Amygdala (tissue), 56 donors: ENCODE measurements at places on chromosomes 5 and 9.

- DNase-seq: no peak
Observed at GRCh38 chr5:112880219-112880964, 19.3 kb downstream of the SRP19 start.

DNA sequence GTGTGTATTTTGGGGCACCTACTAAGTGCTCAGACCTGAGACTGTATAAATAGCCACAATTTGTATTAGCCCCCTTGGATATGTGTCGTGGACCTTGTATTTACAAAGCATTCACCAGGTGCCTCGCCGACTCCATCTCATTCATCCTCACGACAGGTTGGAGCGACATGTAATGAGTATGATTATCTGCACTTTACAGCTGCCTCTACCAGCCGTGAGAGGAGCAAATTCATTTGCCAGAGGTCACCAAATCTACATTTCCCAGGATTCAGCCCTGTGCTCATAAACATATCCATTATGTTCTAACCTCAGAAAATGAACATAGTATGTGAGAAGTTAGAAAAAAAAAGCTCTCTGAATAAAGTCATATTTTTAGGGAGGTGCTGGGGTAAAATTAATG lies 167.4 kb downstream of the ZDHHC21 start:
- no peak for DNase-seq

DNA sequence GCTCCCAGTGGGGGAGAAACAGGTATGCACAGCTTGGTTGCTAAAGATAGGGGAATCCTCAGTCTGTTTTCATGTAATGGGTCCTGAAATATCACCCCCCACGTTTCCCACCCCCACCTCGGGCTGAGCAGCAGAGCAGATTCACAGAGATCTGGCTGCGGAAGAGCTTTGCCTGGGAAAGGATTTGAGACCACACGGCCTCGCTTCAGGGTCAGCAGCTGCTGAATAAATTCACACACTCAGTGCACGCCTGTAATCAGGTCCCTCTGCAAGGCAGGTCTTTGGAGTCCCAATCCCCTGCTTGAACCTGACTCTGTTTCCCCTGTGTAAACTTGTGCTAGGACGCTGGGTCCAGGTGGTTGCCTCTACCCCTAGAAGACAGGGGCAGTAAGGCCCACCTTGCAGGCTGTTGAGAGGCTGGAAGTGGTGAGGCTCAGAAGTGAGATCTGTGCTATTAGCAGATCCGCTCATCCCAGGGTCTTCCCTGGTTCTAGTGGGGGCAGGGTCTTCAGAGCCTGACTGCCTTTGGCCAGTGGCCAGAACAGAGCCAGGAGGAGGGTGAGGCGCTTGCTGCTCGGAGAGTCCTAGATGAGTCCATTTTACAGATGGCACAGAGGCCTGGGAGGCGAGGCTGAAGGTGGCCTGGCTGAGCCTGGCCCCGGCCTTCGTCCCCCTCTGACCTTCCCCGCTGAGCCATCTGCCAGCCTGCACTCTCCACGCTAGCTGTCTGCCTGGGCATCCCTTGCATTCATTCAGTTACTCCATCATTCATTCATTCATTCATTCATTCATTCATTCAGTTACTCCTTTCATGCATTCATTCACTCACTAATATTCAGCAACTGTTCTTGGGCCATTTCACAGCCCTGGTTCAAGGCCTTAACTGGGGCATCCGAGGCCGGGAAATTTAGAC lies 16.7 kb upstream of the NEURL1B start:
- DNase-seq: no peak

DNA sequence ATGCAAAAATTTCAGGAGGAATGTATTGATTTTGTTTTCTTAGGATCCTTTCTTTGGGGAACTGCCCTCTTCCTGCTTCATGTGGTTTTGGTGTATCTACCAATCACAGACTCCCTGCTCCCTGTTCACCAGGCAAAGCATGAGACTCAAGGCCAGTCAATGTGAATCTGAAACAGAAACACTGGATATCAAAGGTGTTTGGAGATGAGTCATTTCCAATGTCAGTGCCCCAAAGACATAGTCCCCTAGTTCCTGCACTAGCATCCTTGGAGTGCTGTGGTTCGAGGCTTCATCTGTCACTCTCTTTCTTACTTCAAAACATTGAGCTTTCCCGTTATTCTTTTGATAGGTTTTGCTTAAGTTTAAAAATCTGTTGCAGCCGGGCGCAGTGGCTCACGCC lies 8.1 kb downstream of the PPP3R2 start:
- no peak for DNase-seq

GRCh38 chr9:100204796-100205195 lies 105.8 kb downstream of the INVS start:
- no peak for DNase-seq

DNA sequence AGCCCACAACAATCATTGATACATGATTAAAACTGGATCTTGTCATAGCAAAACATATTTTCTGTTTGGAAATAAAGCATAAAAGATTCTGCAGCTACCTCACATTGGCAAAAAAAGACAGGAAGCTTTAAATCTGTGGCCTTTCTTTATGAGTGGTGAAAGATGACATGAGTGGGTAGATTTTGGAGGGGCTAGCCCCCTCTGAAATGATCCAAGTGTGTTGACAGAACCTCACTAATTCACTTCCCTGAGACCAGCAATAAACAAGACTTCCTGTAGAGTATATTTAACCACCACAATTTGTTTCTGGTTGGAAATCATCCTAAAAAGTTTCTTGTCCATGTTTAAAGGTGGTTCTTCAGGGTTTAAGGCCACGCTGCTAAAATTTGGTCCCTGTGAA lies 530.8 kb downstream of the SPATA31D1 start:
- no peak for DNase-seq

GRCh38 chr5:110872963-110873362 lies 134.2 kb downstream of the SLC25A46 start:
- no peak for DNase-seq

DNA sequence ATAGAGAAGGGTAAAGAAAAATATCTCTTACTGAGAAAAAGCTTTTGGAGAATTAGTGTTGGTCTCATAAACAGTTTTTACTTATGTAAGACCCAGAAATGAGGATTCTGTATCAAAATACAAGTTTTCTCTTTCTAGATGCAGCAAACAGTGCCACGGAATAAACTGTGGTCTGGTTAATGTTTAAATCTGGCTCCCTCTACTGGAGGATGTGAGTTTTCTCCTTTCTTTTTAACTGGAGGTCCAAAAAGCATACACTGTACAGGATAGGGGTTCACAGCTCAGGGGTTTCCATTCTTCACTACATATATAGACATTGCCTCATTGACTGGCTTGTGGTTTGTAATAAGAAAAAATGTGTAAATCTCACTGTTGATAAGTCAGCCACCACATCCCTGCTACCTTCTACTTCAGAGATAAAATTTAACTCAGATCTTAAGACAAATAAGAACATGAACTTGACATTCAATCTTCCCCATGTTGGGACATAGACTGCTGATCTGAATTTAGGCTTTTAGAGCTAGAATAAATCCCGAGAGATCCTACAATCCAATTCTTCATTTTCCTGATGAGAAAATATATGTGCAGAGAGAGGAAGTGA lies 98.9 kb downstream of the CFAP95 start:
- peak; percentile 39 for DNase-seq

DNA sequence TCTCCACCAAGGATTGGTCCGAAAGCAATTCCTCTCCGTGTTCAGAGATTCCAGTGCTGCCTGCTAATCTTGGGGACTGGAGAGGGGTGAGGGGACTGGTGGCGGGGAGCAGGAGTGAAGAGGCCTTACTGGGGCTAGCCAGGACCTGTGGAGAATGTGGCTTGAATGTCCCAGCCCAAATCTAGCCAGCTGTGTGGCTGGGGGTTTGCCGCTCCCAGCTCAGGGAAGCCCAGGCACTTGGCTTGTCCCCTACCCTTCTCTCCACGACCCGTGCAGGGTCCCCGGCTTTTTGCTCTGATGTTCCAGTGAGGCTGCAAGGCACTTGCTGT lies 2.4 kb downstream of the N4BP3 start:
- DNase-seq: no peak

GRCh38 chr9:136745389-136746154 lies 2.8 kb downstream of the LCN6 start:
- no peak for DNase-seq

DNA sequence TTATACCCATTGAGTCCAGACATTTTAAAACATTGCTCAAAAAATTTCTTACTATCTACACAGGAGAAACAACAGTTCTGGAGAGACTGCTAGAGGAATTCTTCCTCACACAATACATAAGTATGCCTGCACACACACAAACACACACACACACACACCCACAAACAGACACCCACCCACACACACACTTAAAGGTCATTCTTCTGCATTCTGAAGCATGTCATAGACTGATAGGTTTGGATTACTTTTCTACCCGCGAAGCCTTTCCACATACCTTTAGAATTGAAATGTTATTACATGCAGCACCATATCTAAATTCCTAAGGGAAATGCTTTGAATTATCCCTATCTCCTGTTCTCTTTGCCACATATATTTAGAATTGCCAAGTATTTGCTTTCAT lies 80.2 kb downstream of the FAM174A start:
- no peak for DNase-seq

DNA sequence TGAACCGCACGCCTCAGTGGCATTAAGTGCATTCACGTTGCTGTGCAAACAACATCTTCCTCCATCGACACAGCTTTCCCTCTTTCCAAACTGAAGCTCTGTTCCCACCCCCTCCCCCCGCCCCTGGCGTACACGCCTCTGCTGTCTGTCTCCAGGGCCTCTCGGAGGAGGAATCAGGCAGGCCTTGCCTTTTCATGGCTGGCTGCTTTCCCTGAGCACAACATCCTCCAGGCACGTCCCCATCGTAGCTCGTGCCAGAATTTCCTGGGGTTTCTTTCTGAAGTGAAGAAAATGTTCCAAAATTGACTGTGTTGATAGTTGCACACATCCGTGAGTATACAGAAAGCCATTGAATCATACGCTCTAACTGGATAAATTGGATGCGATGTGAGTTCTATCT lies 22.3 kb upstream of the TMEM250 start:
- DNase-seq: peak; percentile 27

GRCh38 chr5:36177715-36178523 lies 26.0 kb downstream of the SKP2 start:
- DNase-seq: no peak

DNA sequence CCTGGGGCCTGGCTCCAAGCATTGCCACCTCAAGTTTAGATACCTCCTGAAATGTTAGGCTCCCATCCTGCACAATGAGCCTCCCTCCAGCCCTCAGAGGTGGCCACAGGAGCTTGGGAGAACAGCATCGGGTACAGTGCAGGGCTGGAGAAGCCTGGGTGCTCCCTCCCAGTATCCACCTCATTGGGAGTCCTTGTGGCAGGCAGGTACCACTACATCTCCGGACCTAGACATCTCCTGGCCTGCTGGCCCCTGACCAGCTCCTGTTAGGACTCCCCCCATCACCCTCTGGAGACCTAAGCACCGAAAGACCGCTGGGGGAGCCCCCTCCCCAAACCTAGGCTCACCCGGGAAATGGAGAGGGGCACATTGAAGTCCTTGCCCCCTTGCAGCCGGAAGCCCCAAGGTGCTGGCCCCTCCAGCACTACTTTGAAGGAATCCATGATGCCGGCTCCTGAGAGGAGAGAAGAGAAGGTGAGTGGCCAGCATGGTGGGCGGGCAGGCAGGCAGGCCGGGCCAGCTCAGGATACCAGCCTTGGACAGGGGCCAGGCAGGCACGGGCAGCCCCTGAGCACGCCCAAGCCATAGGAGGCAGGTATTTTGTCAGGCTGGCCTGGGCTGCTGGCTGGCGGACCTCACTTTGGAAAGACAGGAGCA lies 1.2 kb downstream of the PDLIM7 start:
- DNase-seq: no peak

DNA sequence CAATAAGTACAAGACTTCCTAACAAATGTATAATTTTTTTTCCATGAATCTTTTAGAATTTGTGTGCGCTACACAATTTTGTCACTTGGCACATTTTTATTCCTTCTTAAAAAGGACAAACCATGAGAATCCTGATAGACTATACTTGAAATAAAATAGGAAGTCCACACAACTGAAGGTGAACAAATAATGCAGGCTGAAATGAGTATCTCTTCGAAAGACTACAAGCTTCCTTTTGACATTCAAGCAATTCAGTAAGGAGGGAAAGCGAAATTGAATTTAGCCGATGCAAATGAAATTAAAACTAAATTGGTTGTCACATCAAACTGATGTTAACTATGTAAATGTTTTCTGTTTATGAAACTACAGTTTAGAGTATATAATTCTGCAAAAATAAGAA lies 374.4 kb upstream of the CCNH start:
- DNase-seq: no peak

- DNase-seq: no peak
Observed at GRCh38 chr5:1723957-1724821, 75.4 kb downstream of the MRPL36 start.

DNA sequence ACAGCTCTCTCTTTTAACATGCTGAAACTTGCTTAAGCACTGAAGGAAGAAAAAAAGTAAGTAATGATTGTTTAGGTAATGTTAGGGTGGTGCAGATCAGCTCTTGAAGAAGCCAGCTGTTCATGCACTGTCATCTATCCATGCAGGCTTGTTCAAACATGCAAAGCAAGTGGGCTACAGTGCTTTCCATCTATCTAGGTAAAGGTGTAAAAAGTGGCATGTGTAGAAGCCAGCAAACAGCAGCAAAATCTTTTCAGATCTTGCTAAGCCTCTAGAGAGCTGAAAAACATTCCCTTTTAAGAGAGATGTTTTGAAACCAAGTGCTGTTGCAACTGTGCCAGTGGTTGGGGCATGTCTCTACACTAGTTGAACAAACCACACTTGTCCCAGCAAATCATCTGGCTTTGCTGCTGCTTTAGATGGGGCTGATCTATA lies 214.4 kb downstream of the EFNA5 start:
- DNase-seq: no peak

DNA sequence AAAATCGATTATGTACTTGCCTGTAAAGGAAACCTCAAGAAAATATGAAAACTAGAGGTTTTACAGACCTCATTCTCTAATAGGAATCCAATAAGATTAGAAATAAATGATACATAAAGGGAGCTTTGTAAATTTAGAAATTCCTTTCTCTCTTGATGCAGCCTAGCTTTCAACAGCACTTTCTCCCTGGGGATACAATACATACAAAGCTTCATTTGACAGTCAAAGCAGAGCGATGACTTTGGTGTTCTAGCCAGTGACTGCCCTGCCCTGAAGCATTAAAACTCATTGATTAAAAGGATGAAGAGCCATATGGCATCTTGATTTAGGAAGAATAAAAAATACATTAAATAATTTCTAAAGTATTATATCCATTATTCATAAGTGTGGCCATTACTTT lies 46.3 kb upstream of the GLIS3 start:
- DNase-seq: no peak

GRCh38 chr9:90880669-90881068 lies 79.0 kb downstream of the SYK start:
- DNase-seq: no peak

DNA sequence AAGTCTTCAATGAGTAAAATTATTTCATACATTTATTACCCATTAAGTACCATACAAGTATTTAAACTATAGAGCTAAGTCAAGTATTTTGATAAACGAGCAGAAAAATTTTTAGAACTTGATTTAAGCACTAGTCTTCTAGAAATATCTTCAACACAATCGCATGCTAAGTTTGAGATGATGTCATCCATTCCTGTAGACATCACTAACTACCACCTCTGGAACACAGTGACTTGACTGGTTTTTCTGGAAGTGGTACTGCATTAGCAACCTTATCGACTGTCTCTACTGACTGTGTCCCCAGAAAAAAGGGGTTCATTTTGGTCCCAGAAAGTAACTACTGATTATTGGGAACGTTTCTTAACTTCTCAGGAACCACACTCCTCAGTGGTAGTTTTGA lies 69.0 kb downstream of the CDC14B start:
- DNase-seq: no peak
